ENCODE measurements at places on chromosomes 13 and 19. TPM values are rescaled to one million over a fixed set of nuclear protein-coding genes. Genes with fewer than 3 reads are reported as not detected.

The SCEL gene
- 2.5 TPM for total RNA-seq

The CLC gene
- not detected for total RNA-seq

The FCHO1 gene
- total RNA-seq: 1.4 TPM

The GRIN2D gene
- 0.16 TPM for total RNA-seq

The NLRP7 gene
- not detected for total RNA-seq

The TDRD12 gene
- total RNA-seq: 1.9 TPM

The KLHL1 gene
- not detected for total RNA-seq

The CFAP97D2 gene
- total RNA-seq: not detected

The ERICH6B gene
- total RNA-seq: not detected

The ZNF607 gene
- total RNA-seq: 6.1 TPM

The CGB7 gene
- total RNA-seq: 8.4 TPM

The SLITRK5 gene
- total RNA-seq: under 0.01 TPM

The CDC42EP5 gene
- total RNA-seq: 68.9 TPM

The ADPRHL1 gene
- 0.70 TPM for total RNA-seq

The FAM83E gene
- total RNA-seq: 0.08 TPM

The TBXA2R gene
- total RNA-seq: 0.23 TPM

The CCNA1 gene
- 18.2 TPM for total RNA-seq

The ZIK1 gene
- 2.3 TPM for total RNA-seq

The MAST1 gene
- 0.78 TPM for total RNA-seq

The SH2D3A gene
- 97.6 TPM for total RNA-seq

The COL5A3 gene
- total RNA-seq: 0.62 TPM

The WTIP gene
- 9.4 TPM for total RNA-seq

The MBD3L1 gene
- not detected for total RNA-seq

The C13orf42 gene
- total RNA-seq: not detected

The C5AR2 gene
- not detected for total RNA-seq

The TMPRSS9 gene
- total RNA-seq: not detected

The TNNT1 gene
- total RNA-seq: 145 TPM

The SPACA6 gene
- 6.0 TPM for total RNA-seq

The MAB21L1 gene
- total RNA-seq: 0.30 TPM

The CBARP gene
- 6.2 TPM for total RNA-seq

The RGCC gene
- total RNA-seq: 5.9 TPM

The CILP2 gene
- 0.08 TPM for total RNA-seq

The PSG3 gene
- total RNA-seq: not detected

The PCDH9 gene
- total RNA-seq: 0.19 TPM

The DOCK6 gene
- 61.5 TPM for total RNA-seq

The PPM1N gene
- total RNA-seq: 4.1 TPM

The CERS4 gene
- 7.3 TPM for total RNA-seq

The ZNF491 gene
- 0.11 TPM for total RNA-seq
